ENCODE measurements at places on chromosomes 2 and 18.

DNA sequence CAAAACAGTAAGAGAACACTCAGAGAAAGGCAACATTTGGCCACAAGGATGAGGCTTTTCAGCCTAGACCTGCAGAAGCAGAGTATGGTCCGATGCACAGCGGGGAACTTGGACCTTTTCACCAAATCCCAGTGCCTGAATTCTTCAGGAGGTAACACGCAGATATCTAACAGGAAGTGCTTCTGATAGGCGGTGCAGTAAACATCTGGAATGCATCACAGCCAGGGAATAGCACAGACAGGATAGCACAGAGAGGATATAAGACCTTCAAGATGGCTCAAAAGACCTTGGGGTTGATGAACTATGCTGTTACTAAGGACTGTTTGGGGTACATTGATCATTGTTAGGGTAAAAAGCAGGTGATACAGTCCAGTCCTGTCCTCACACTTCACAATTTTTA, 1.7 kb downstream of the TMEM127 start:
- DNase-seq, result no peak

GRCh38 chr18:48545757-48546321, 7.0 kb downstream of the CTIF start:
- peak; percentile 58 for DNase-seq

DNA sequence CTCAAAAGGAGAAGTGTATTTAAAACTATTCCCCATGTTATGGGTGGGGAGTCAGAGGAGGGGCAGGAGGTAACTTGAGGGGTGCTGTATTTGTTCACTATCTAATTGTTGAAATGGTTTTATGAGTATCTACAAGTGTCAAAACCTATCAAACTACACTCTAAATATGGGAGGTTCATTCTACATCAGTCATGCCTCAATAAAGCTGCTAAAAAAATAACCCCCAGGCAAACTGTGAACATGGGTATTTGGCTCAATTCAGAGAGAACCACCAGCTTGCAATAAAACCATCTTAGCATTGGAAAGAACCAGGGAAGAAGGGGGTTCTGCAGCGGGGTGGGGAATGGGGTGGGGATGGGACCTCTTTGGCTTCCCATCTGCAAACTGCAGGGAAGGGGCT, 176.0 kb upstream of the SMAD2 start:
- no peak for DNase-seq

DNA sequence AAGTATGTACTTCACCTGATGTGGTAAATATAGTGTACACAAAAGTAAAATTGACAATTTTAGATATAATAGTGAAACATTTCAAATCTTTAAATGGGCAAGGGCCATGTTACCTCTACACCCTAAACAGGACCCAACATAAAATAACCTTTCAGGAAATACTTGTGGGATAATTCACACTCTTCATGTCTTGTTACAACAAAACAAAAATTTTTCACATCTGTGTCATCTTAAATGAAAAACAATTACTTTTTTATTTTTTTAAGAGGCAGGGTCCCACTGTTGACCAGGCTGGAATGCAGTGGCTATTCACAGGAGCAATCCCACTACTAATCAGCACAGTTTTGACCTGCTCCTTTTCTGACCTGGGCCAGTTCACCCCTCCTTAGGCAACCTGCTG, 42.1 kb downstream of the SRBD1 start:
- DNase-seq, result no peak

DNA sequence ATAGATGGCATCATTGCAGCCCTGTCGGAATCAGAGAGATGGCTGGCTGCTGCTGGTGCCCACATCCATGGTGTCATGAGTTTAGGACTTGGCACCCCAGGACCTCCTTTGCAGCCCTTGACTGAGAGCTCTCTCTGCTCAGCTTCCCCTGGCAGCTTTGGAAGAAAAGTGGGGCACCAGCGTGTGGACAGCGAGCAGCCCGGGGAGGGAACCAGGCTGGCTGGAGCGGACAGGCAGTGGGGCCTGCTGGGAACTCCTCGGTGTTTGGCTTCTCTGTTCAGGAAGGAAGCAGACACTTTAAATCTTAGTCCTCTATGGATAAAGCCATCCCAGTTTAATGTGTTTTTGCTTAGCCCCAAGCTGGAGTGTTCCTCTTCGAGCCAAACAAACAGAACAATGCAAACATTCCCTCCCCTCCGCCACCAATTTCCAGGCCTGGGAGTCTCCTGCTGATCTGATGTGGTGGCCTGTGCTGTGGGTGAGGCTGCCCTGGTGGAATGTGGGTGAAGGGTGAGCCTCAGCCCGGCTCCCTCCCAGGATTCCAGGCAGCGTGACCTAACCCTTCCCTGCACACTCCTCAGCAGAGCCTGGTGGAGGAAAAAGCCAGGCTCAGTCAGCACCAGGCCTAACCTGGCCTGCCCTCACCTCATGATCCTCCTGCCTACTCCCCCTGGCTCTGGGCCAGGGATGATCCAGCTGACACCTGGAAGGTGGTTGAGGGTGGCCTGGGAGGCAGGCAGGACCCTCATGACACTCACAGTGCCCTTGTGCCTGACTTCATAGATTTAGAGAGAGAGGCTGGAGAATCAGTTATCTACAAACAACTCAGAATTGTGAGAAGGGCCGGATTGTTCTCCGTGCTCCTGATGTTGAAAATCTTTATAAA, 21.6 kb upstream of the ITGB6 start:
- DNase-seq, result no peak

DNA sequence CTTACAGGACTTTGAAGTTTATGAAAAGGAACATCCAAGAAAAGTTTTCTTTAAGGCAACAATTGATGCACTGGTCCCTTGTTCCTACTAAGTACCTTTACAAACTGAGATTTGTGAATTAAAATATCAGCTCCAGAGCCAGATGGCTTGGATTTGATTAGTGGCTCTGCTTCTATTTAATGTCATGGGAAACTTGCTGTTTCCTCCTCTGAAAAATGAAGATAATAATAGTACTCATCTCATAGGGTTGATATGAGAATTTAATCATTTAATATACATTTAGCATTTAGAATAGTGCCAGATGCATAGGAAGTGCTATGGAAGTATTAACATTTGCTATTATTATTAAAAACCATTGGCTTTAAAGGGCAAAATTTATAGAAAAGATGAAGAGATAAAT, 2.6 kb upstream of the GAREM1 start:
- no peak for DNase-seq

DNA sequence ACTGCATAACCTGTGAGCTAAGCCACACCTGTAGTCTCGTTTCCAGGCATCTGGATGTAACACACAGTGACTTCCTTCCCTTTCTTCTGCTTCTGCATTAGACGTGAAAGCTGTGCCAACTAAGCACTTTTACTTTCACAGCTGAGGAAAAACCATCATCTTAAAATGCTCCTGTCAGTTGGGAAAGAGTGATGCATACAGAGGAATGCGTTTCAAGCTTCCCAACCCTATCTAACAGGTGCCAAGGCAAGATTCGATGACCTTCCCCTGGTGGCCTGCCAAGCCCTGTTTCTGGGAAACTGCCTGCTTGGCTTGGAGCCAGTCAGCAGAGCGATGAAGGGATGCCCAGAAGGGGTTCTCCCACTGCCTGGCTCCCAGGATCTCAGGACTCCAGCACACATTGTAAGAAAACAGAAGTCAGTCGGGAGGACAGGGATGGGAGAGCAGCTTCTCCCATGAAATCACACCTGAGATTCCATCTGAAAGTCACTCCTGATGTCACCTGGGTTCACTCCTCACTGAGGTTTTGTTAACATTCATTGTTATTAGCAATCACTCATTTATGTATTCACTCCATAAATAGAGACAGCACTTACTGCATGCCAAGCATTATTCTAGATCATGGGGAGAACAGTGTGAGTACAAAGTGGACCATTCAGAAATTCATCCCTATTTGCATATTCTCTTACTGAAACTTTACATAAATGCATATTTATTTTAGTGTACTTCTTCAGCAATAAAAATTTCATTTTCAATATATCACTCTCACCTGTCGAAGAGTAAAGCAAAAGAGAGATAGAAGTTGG, 64.1 kb downstream of the DTNA start:
- DNase-seq, result peak; percentile 53

DNA sequence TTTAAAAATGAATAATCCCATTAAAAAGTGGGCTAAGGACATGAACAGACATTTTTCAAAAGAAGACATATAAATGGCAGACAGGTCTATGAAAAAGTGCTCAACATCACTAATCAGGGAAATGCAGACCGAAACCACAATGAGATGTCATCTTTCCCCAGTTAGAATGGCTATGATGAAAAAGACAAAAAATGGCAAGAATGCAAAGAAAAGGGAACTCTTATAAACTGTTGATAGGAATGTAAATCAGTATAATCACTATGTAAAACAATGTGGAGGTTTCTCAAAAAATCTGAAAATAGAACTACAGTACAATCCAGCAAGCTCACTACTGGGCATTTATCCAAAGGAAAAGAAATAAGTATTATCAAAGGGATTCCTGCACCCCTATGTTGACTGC, 169.2 kb downstream of the METTL4 start:
- no peak for DNase-seq

GRCh38 chr18:70848329-70848728, 559.5 kb downstream of the SOCS6 start:
- no peak for DNase-seq

DNA sequence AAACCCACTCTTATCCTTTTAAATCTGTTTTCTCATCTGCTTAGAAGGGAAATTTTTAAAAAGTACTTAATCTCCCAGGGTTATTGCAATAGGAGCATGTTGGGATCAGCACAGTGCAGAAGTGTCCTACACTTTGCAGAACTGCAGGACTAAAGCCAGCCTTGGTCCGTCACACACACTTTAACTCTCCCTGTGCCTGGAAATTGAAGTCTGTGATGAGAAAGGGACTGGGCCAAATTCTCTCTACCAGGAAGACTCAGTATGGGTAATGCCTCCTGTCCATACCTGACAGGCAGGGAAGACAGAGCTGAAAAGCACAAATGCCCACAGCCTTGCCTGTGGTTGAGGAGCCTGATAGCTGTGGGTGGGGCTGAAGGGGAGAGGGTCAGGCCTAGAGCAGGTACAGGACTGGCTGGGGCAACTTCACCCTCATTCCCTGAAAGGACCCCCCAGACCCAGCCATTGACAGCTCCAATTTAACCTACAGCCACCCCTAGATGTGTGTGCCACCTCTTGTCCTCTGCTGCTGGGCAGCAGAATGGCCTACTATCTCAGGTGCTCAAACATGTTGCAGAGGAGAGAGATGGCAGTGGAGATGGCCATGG, 377.2 kb upstream of the KLHL29 start:
- no peak for DNase-seq

GRCh38 chr2:68104111-68104835, 41.5 kb upstream of the C1D start:
- DNase-seq, result no peak

GRCh38 chr2:239876948-239877289, 148.2 kb downstream of the NDUFA10 start:
- DNase-seq, result no peak

DNA sequence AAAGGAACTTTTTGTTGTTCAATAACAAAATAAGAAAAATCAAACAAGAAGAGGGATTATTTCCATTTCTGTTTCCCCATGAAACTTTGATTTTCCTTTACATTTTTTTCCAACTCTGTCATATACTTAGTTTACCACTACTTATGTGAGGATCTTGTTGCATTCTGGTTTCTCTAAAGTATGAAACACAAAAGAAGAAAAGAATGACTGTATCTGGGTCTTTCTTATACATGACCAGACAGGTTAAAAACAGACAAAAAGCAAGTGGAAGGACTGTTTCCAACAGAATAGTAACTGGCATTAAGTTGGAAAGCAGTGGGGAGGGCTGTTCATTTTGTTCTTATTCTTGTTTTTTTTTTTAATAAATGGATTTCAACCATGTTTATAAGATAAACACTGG, 1207.8 kb upstream of the FAM98A start:
- DNase-seq, result no peak

- DNase-seq, result no peak
Observed at GRCh38 chr2:178800510-178800909, 6.7 kb downstream of the TTN start.

GRCh38 chr2:127762441-127762840, 48.5 kb downstream of the WDR33 start:
- no peak for DNase-seq

GRCh38 chr2:206968134-206969086, 29.1 kb downstream of the CPO start:
- DNase-seq, result no peak

DNA sequence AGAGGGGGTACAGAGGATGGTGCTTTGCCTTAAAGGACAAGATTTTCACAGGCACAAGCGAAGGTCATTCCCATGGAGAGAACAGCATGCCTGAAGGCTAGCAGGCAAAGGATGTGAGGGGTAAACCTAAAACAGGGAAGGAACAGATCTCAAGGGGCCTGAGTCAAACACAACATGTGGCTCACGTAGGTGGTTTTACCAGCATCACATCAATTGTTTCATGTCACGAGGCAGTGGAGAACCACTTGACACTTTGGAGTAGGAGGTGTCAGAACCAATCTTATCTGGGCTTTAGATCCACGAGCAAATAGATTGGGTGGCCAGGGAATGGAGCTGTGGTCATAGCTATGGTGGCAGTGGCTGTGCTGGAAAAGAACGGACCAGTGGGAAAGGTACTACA, 8.4 kb downstream of the COX5B start:
- DNase-seq, result no peak

DNA sequence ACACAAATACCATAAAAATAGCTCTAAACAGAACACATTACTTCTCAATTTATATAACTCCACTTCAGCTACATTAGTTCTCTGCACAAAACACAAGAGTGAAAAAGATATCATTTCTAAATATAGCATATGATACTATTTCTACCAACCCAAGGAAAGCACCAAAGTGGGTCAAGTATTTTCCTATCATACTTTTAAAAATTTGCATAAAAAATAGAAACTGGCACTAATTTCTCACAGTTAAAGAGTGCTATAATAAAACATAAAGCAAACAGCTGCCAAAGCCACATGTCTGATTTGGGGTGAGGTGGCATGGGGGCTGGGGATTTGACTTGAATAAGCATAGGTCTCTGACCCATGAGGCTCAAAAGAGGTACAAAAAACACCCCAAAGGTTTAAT, 61.5 kb downstream of the BARD1 start:
- no peak for DNase-seq

GRCh38 chr18:49177812-49178211, 227.0 kb upstream of the SMAD7 start:
- no peak for DNase-seq

DNA sequence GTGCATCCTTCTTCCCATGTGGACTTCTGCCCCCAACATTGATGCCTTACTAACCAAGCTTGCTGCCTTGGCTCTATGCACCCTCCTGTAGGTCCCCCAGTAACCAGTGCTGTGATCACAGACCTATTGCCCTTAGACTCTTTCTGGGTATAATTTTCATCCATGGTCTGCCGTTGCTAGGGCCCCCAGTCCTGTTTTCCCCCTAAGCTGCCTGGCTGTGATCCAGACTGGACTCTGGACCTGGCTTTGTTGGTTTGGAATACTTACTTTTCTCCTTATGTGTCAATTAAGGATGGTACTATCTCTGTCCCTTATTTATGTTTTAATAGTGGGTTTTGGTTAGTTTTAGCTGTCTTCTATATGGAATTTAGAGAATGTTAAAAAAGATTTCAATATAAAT, 26.0 kb downstream of the ATP9B start:
- no peak for DNase-seq

- DNase-seq, result no peak
Observed at GRCh38 chr18:9068346-9068745, 34.2 kb upstream of the NDUFV2 start.

Data from right lobe of liver (tissue), 6 donors.